ENCODE measurements at places on chromosomes 1 and 21. TPM values are rescaled to one million over a fixed set of nuclear protein-coding genes. Genes with fewer than 3 reads are reported as not detected.

GRCh38 chr1:185843986-185844385 lies 109.8 kb downstream of the HMCN1 start:
- no peaks in the 10 kb centered on the region for H3K4me1 ChIP-seq
- H3K4me3 ChIP-seq: no peak overlapping the region
- no peaks in the 10 kb centered on the region for H3K27me3 ChIP-seq
- no peaks in the 10 kb centered on the region for H3K36me3 ChIP-seq
- H3K27ac ChIP-seq: no peak overlapping the region

DNA sequence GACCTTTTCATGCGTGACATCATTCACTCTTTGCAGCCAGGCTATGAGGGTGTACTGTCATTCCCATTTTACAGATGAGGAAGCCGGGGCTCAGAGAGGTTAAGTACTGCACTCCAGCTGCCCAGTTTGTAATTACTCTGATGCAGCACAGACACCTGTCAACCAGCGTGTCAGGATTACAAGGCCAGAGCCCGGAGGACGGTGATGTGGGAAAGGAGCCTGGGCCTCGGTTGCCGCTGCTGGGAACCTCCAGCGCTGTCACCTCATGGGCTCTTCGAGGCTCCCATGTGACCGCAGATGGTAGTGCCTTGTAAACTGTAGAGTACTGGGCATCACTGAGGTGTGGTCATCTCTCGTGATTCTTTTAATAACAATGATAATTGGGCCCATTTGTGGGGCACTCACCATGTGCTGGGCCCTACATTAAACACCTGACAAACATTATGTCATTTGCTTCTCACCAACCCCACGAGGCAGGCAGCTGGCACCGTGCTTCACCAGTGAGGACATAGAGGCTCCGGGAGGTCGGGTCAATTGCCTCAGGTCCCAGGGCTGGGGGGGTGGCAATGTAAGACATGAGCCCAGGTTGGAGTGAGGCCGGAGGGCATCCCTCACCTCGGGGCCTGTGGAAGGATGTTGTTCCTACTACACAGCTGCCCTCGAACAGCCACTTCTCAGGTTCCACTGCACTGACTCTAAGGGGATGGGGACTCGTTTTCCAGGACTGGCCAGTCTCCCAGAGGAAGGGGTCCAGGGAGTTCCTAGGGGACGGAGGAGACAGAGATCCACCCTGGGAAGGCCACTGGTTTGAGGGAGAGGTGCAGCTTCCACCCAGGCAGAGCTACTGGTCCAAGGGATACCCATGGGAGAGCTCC lies 42.8 kb upstream of the PADI1 start:
- no peaks in the 10 kb centered on the region for H3K4me1 ChIP-seq
- no peak for DNase-seq
- no peaks in the 10 kb centered on the region for H3K36me3 ChIP-seq
- no peak overlapping the region for H3K4me3 ChIP-seq
- 0 out of 2 replicates have a peak, but pooled peaks cover 2% of the 10 kb centered on the region for H3K27me3 ChIP-seq

GRCh38 chr1:153670257-153670858 lies 435 bp downstream of the ILF2 start:
- DNase-seq: no peak
- no peaks in the 10 kb centered on the region for H3K27me3 ChIP-seq
- peak overlapping the region; percentile 78 for H3K27ac ChIP-seq
- peaks cover 29% of the 10 kb centered on the region for H3K4me1 ChIP-seq
- H3K4me3 ChIP-seq: peak overlapping the region; percentile 65

GRCh38 chr21:25400427-25400826 lies 206.9 kb downstream of the MRPL39 start:
- H3K4me3 ChIP-seq: no peak overlapping the region
- H3K27ac ChIP-seq: no peak overlapping the region
- no peaks in the 10 kb centered on the region for H3K36me3 ChIP-seq
- no peaks in the 10 kb centered on the region for H3K4me1 ChIP-seq
- DNase-seq: no peak

SELL gene
- total RNA-seq: 0.32 TPM

- no peaks in the 10 kb centered on the region for H3K36me3 ChIP-seq
- peaks cover 19% of the 10 kb centered on the region for H3K27me3 ChIP-seq
- no peak for DNase-seq
- H3K27ac ChIP-seq: no peak overlapping the region
- no peak overlapping the region for H3K4me3 ChIP-seq
Observed at GRCh38 chr1:53468374-53468773, 9.2 kb downstream of the DMRTB1 start.
